ENCODE measurements at places on chromosomes 3 and 15.

DNA sequence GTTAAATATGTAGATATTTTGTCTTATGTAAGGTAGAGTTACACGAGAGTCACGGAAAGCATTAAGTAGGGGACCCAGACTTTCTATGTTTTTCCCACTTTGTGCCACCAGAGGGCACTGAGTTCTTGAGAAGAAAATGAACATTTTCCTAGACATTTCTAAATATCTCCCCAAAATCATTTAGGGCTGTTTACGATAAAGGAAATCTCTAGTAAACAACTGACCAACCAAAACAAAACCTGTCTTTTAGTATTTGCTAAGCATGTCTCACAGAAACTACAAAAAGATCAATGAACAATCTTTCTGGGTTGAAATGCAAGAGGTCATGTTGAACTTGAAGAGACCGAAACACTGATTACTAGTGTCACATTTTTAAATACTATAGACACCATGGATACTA, 16.1 kb downstream of the POU1F1 start:
- DNase-seq = peak; percentile 66
- H3K27ac ChIP-seq = no peak overlapping the region
- H3K4me1 ChIP-seq = peaks cover 3% of the 10 kb centered on the region
- peaks cover 3% of the 10 kb centered on the region for H3K27me3 ChIP-seq
- no peak overlapping the region for H3K4me3 ChIP-seq

DNA sequence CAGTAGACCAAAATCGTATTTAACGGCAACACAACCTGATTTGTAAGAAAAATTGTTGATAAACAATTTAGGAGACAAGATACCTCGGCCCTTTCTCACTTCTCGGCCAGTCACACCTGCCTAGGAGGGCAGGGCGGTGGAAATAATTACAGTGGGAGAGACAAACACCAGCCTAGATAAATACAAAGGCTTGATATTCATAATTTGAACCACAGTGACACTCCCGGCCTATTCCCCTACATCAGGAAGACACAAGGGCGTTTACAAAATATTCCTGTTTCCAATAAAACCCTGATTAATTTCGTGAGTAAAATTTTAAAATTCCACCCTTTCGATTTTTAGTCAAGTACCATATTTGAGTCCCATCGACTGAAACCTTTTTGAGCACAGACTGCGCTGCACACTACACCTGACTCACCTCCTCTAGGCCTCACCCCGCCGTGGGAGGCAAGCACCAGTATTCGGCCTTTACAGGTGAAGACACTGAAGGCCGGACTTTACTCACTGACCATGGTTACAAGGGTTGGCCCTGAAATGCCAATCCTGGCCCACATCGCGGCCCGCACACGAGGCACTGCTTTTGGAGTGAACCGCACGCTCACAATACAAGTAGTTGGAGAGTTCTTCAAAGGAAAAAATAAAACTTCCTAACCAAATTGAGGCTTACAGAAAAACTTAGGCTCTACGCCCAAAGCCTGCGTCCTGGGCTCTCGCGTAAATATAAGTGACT, 794 bp downstream of the ARPP19 start:
- H3K27me3 ChIP-seq = no peaks in the 10 kb centered on the region
- peaks cover 37% of the 10 kb centered on the region for H3K4me1 ChIP-seq
- H3K4me3 ChIP-seq = peak overlapping the region; percentile 91

GRCh38 chr15:39909007-39909406, 11.1 kb downstream of the GPR176 start:
- no peak for DNase-seq
- H3K36me3 ChIP-seq = no peaks in the 10 kb centered on the region
- H3K4me3 ChIP-seq = no peak overlapping the region
- no peaks in the 10 kb centered on the region for H3K4me1 ChIP-seq

DNA sequence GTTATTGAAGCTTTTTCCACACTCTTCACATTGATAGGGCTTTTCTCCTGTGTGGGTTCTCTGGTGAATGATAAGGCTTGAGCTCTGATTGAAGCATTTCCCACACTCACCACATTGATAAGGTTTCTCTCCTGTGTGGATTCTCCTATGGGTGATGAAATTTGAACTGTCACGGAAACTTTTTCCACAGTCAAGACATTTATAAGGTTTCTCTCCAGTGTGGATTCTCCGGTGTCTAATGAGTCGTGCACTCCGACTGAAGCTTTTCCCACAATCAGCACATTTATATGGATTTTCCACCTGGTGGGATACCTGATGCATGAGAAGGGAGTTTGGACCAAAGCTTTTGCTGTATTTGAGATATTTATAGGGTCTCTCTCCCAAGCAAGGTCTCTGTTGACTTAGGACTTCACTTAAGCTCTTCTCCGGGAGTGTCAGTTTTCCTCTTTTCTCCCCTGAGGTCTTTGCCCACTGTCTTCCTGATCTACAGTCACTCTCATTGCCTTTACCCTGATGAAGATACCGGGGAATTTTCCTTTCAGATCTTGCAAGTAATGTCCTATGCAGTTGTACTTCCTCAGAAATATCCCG, 9.4 kb downstream of the ZSCAN29 start:
- no peak for DNase-seq
- H3K27me3 ChIP-seq = no peaks in the 10 kb centered on the region
- H3K36me3 ChIP-seq = peaks cover 84% of the 10 kb centered on the region
- H3K4me1 ChIP-seq = peaks cover 8% of the 10 kb centered on the region

- no peak for DNase-seq
- H3K27ac ChIP-seq = no peak overlapping the region
- peaks cover 17% of the 10 kb centered on the region for H3K4me1 ChIP-seq
- peaks cover 17% of the 10 kb centered on the region for H3K36me3 ChIP-seq
- H3K4me3 ChIP-seq = no peak overlapping the region
Observed at GRCh38 chr15:64235552-64235951, 72.7 kb upstream of the PPIB start.

GRCh38 chr3:158845765-158846350, 44.0 kb downstream of the MFSD1 start:
- no peak overlapping the region for H3K4me3 ChIP-seq
- H3K27me3 ChIP-seq = no peaks in the 10 kb centered on the region
- DNase-seq = no peak
- H3K36me3 ChIP-seq = no peaks in the 10 kb centered on the region
- H3K4me1 ChIP-seq = peaks cover 16% of the 10 kb centered on the region

GRCh38 chr3:72070005-72070404, 285.1 kb upstream of the PROK2 start:
- H3K27ac ChIP-seq = no peak overlapping the region
- peaks cover under 1% of the 10 kb centered on the region for H3K36me3 ChIP-seq
- H3K4me1 ChIP-seq = peaks cover 5% of the 10 kb centered on the region
- peaks cover 23% of the 10 kb centered on the region for H3K27me3 ChIP-seq
- H3K4me3 ChIP-seq = no peak overlapping the region

GRCh38 chr3:101273608-101274007, 46.8 kb downstream of the IMPG2 start:
- peaks cover 6% of the 10 kb centered on the region for H3K36me3 ChIP-seq
- no peak overlapping the region for H3K4me3 ChIP-seq
- no peak for DNase-seq
- no peaks in the 10 kb centered on the region for H3K4me1 ChIP-seq

GRCh38 chr15:51253366-51253765, 85.0 kb downstream of the CYP19A1 start:
- no peak overlapping the region for H3K27ac ChIP-seq
- H3K27me3 ChIP-seq = peaks cover 35% of the 10 kb centered on the region
- H3K4me3 ChIP-seq = no peak overlapping the region
- H3K4me1 ChIP-seq = no peaks in the 10 kb centered on the region
- no peak for DNase-seq

DNA sequence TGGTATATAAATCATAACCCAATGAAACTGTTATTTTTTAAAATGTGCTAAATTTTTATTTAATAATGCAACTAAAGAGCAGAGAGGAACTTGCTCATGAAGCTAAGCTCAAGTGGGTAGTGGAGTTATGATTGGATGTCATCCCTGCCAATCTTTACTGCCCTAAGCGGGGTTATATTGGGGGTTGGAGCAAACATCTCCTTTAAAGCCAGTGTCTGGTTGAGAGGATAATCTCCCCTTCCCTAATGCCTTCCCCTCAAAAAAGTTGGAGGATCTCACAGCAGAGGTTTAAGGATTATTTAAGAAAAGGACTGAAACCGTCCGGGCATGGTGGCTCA, 32.1 kb upstream of the CLASP2 start:
- H3K27me3 ChIP-seq = no peaks in the 10 kb centered on the region
- no peak for DNase-seq
- H3K36me3 ChIP-seq = peaks cover 9% of the 10 kb centered on the region
- peaks cover 20% of the 10 kb centered on the region for H3K4me1 ChIP-seq
- H3K4me3 ChIP-seq = no peak overlapping the region

- DNase-seq = no peak
- no peaks in the 10 kb centered on the region for H3K27me3 ChIP-seq
- H3K36me3 ChIP-seq = peaks cover 45% of the 10 kb centered on the region
- H3K4me3 ChIP-seq = no peak overlapping the region
- peaks cover 33% of the 10 kb centered on the region for H3K4me1 ChIP-seq
Observed at GRCh38 chr3:141894524-141895176, 18.2 kb downstream of the ATP1B3 start.

DNA sequence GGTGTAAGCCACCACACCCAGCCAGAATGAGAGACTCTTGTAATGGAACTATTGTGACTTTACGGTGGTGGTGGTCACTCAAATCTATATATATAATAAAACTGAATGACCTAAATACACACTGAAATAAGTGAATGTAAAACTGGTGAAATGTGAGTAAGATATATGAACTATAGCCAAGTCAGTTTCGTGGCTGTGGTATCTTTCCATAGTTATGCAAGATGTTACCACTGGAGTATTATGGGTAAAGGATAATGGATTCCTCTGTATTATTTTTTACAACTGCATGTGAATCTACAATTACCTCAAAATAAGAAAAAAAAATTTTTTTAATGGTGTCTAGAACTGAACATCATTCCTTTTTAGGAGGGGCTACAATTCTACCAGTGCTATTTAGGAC, 21.9 kb downstream of the PIK3CB start:
- no peak for DNase-seq
- no peak overlapping the region for H3K4me3 ChIP-seq
- peaks cover 18% of the 10 kb centered on the region for H3K4me1 ChIP-seq
- no peaks in the 10 kb centered on the region for H3K27me3 ChIP-seq

DNA sequence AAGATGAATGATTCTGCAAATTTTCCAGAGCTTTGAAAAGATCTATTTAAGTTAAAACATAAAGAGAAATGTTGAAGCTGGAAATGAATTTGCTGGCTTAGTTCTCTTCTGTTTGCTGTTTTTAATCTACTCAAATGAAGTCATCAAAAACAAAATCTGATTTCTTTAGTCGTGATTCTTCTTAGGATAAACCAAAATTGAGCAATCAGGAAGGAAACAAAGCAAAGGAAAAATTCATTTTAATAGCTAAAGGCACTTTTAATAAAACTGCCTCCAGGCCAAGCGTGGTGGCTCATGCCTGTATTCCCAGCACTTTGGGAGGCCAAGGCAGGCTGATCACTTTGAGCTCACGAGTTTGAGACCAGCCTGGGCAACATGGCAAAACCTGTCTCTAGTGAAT, 91.2 kb downstream of the DUT start:
- DNase-seq = no peak
- peaks cover 25% of the 10 kb centered on the region for H3K27me3 ChIP-seq
- no peaks in the 10 kb centered on the region for H3K36me3 ChIP-seq
- no peaks in the 10 kb centered on the region for H3K4me1 ChIP-seq
- H3K27ac ChIP-seq = no peak overlapping the region
- no peak overlapping the region for H3K4me3 ChIP-seq

DNA sequence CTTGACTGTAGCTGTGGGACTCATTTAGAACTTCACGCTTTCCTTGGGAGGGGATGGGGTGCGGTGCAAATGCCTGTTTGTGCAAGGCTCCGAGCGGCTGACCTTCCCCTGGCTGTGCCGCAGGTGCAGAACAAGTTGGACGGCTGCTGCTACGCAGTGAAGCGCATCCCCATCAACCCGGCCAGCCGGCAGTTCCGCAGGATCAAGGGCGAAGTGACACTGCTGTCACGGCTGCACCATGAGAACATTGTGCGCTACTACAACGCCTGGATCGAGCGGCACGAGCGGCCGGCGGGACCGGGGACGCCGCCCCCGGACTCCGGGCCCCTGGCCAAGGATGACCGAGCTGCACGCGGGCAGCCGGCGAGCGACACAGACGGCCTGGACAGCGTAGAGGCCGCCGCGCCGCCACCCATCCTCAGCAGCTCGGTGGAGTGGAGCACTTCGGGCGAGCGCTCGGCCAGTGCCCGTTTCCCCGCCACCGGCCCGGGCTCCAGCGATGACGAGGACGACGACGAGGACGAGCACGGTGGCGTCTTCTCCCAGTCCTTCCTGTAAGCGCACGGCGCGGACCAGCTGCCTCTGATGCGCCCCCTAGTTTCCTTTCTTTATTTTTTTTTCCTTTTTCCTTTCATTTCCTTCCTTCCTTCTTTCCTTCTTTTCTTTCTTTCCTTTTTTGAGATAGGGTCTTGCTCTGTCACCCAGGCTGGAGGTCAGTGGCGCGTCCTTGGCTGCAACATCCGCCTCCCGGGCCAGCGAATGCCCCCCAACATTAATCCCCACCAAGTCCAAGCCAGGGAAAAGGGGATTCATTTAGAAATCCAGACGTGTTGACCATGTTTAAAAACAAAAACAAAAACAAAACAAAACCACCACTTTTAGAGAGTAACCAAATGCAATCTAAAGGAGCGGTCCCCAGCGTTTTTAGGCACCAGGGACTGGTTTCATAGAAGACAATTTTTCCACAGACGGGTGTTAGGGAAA, 42.7 kb downstream of the EIF2AK4 start:
- no peaks in the 10 kb centered on the region for H3K4me1 ChIP-seq
- no peak for DNase-seq
- no peak overlapping the region for H3K4me3 ChIP-seq
- peaks cover 8% of the 10 kb centered on the region for H3K36me3 ChIP-seq

DNA sequence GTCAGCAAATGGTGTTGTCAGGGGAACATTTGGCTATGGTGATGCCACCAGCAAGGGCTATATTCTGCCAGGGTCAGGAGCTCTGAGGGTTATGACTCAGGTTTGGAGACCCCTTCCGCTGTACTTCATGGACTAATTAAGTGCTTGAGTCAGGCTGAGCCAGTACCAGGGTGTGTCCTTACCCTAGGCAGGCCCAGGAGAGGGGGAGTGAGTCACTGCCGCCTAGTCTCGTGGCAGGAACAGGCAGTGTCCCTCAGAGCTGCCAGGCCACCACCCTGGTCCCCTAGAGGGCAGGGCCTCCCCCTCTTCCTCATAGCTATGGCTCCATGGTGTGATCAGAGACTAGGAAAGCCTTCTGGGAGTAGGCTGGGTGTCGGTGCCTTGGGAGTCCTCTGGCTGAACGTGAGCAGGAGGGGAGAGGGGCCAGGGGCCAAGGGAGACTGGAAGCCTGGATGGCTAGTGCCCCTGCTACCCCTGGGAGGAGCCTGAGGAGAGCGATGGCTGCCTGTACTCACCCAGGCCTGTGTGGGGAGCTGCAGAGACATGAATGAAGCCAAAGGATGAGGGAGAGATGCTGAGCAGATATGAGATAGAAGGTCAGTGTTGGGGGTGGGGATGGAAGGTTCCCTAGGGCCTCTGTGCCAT, 10.6 kb downstream of the MAPKAPK3 start:
- no peak for DNase-seq
- no peaks in the 10 kb centered on the region for H3K27me3 ChIP-seq
- peaks cover 29% of the 10 kb centered on the region for H3K36me3 ChIP-seq
- H3K4me1 ChIP-seq = peaks cover 91% of the 10 kb centered on the region

DNA sequence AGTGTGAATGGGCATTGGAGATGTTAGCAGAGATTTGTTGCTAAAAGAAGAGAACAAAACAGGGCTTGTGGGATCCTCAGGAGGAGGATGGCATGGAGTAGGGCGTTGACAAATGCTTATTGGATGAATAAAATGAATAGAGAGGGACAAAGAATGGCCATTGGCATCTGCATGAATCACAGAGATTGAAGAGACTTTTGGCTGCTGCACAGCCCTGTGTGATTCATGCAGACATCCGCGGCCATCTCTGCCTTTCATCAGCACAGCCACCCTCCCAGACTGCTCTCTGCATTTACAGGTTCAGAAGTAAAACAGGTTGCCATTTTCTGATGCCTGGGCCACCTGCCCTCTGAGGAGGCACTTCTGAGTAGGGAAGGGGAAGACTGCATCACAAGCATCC, 397.9 kb downstream of the EPHB1 start:
- no peaks in the 10 kb centered on the region for H3K4me1 ChIP-seq
- H3K27ac ChIP-seq = no peak overlapping the region
- H3K36me3 ChIP-seq = no peaks in the 10 kb centered on the region
- no peak for DNase-seq

All from activated CD8-positive, alpha-beta memory T cell treated with anti-CD3 and anti-CD28 coated beads, Interleukin-2, amount 10 ng/mL, durations not matched to agents 7 days and 5 days (primary cell).